ENCODE measurements at places on chromosomes 6 and 20.

DNA sequence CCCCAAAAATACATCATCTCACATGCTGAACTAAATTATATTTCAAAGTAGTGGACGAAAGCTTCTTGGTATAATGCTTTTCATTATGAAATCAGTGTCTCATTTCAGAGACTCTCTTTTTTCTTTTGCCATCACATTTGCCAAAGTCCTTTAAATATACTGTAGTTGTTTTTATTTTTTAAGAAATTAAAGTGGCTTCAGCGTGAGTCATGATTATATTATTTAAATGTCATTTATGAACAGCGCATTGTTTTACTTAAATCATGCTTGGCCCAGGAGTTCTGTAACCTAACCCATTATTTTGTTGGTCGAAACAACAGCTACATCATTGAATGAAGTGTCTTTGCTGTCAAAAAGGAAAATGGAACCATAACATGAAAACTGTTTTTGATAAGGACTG, 100.9 kb downstream of the CD109 start:
- DNase-seq = no peak

GRCh38 chr6:115914098-115914497, 146.6 kb downstream of the FRK start:
- no peak for DNase-seq

- no peak for DNase-seq
These were observed 66.4 kb downstream of the ZNF217 start for GRCh38 chr20:53527196-53527595.

GRCh38 chr6:41073968-41074691, 1.4 kb downstream of the NFYA start:
- peak; percentile 53 for DNase-seq

- DNase-seq = peak; percentile 61
These were observed 6.7 kb downstream of the STK4 start for GRCh38 chr20:44973053-44973452.

- no peak for DNase-seq
These were observed 69.5 kb downstream of the KIAA0319 start for GRCh38 chr6:24576447-24576846.

Data from myocyte (in vitro differentiated cells).